ENCODE measurements at places on chromosomes 2 and 18. TPM values are rescaled to one million over a fixed set of nuclear protein-coding genes. Genes with fewer than 3 reads are reported as not detected.

DNA sequence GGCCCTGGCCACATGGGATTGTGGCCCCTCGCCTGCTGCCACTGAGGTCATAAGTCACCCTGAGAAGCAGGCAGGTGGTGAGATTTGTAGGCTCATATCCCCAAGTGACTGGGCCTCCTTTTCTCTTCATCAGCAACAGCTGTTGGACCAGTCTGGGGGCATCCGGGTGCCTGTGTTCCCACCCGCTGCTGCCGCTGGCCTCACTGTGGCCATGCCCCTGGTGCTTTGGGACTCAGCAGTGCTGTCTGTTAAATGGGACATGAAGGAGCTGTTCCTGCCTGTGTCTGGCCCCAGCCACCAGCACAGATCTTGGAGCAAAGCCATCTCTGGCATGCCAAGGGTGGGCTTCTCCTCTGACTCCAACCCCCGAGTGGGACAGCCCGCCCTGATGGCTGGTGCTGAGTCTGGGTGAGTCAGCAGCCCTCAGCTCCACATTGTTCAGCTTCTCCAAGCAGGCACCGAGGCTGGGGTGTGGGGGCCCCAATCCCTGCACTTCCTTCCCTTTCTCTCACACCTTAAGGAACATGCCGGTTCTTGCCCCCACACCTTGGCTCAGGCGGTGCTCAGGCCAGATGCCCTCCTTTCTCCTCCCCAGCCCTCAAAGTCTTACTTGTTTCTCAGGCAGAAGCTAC lies 207.9 kb downstream of the GLI2 start:
- peaks cover 6% of the 10 kb centered on the region for H3K27me3 ChIP-seq
- no peak for DNase-seq
- no peak overlapping the region for H3K4me3 ChIP-seq
- H3K4me1 ChIP-seq: no peaks in the 10 kb centered on the region
- no peak overlapping the region for H3K27ac ChIP-seq

DNA sequence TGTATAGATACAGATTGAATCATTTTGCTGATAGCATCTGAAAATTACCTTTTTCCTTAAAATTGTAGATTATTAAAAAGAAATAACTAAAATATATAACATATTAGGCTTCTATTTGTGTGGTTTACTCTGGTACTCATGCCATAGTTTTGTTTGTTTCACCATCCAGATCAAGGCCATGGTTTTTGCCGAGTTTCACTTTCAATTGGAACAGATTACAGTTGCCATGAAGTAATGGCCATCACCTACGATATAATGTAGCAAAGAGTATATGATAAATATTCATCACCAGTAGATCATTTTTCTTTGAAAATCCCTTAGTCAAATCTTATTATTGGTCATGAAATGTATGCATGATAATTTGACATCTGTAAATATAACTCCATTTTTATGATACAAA lies 11.9 kb upstream of the DNAH7 start:
- DNase-seq: no peak
- H3K4me1 ChIP-seq: peaks cover 4% of the 10 kb centered on the region

The GPR39 gene
- not detected for total RNA-seq

The TEKT4 gene
- total RNA-seq: not detected

DNA sequence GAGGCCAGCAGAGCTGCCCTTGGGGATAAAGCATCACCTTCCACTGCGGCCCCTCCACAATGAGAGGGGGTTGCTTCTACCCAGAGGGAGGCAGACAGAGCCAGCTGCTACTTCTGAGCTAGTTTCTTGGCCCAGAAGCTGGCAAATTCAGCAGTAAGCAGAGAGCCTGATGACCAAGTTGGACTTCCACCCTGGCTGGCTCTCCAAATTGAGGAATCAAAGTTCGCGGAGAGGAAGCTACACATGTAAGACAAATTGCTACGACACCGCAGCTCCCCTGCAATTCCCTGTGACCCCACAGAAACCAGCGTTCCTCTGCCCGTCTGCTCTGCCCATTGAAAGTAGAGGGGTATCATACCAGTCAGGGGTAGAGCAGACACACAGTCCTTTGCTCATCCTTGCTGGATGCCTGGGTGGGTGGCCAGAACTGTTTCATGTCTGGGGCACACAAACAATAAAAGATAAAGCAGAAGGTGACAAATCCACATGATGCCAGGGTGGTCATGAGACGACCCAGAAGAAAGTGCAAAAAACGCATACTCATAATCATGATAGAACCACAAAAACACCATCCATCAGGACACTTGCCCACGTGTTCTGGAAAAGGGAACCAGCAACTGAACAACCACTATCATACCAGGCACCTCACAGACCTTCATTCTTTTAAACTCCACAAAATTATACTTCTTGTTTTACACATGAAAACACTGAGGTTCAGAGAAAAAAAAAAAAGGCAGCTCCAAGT lies 5.4 kb downstream of the TFCP2L1 start:
- H3K27ac ChIP-seq: no peak overlapping the region
- H3K4me3 ChIP-seq: no peak overlapping the region
- peaks cover 29% of the 10 kb centered on the region for H3K27me3 ChIP-seq
- no peaks in the 10 kb centered on the region for H3K4me1 ChIP-seq
- H3K36me3 ChIP-seq: no peaks in the 10 kb centered on the region

- H3K36me3 ChIP-seq: peaks cover 26% of the 10 kb centered on the region
- no peak for DNase-seq
- no peaks in the 10 kb centered on the region for H3K27me3 ChIP-seq
- H3K27ac ChIP-seq: no peak overlapping the region
Observed at GRCh38 chr2:143524559-143525401, 395.6 kb downstream of the ARHGAP15 start.

GRCh38 chr2:128746356-128746755 lies 427.7 kb upstream of the HS6ST1 start:
- no peak for DNase-seq
- H3K4me3 ChIP-seq: no peak overlapping the region
- H3K4me1 ChIP-seq: no peaks in the 10 kb centered on the region
- H3K27me3 ChIP-seq: no peaks in the 10 kb centered on the region

DNA sequence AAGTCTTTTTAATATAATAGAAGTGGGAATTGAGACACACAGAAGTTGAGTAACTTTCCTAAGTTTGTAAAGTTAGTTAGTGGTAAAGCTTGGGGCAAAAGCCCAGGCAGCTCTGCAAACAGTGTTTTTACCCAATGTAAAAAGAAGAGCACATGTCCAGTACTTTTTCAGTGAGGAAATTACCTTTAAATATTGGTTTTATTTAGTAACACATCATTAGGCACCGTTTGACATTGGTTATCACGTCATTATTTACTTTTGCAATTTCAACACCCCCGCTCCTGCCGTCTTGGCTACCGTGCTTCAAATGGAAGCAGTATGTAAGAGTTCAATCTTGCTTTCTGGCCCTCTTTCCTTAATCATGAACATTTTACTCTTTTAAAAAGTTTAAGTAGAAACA lies 807.9 kb downstream of the EPHA4 start:
- no peaks in the 10 kb centered on the region for H3K4me1 ChIP-seq
- no peaks in the 10 kb centered on the region for H3K36me3 ChIP-seq
- H3K27me3 ChIP-seq: no peaks in the 10 kb centered on the region
- no peak overlapping the region for H3K4me3 ChIP-seq
- DNase-seq: no peak
- no peak overlapping the region for H3K27ac ChIP-seq

DNA sequence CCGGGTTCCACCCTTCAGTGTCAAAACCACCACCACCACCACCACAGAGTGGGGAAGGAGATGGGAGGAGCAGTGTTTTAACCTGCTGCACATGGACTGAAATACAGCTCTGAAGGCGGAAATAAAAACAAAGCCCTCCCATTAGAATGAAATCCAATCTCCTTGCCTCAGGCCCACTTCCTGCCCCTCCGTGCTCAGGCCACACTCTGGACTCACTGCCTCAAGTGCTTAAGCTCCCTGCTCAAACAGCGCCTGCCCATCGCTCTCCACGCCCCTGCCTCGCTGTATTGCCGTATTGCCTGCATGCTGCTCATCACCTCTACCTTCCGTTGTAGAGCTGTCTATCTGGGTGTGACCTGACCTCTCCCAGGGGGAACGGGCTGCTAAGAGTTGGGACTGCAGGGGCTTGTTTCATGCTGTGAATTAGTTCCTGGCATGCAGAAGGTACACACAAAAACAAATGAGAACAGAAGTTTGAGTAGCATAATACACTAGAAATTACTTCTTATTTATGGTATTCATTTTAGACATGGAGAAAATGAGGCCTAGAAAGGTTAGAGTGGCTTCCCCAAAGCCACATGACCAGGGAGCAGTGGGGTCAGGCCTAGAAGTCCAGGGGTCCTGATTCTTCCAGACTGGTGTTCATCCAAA lies 31.6 kb upstream of the NEB start:
- H3K4me1 ChIP-seq: peaks cover 15% of the 10 kb centered on the region
- no peaks in the 10 kb centered on the region for H3K27me3 ChIP-seq
- H3K4me3 ChIP-seq: no peak overlapping the region
- no peak overlapping the region for H3K27ac ChIP-seq

DNA sequence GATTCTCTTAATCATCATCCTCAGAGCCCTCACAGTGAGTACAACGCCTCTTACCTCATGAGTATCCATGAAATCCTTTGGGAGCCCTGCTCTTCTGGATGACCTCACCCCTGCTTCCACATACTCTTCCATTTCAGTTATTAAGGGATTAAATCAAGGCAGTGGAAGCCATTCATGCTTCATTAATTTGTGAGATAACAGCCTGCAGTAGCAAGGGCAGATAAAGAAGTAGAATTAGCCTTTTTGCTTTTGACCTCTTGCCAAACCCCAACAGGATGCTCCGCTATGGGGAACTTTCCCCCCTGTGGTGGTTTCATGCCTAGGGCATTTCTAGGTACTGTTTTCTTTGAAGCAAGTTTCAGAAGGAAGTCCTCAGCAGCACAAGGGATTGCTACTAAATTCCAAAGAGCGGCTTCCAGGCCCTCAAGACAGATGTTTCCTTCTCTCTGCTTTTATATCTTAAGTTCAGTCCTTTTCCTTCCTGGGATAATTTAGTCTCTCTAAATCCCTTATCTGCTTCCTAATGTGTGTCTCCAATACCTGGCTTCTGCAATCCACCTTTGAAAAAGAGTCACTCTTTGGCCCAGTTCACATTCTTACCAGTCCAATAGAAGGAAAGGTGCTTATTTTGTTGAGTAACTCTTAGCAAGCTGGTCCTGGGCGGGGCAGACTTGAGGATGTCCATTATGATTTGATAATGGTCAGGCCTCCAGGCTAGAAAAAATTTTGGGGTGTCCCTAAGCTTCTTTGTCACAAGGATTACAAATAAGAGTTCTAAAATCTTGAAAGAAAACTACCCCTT lies 76.9 kb downstream of the MYO1B start:
- no peak for DNase-seq
- no peaks in the 10 kb centered on the region for H3K27me3 ChIP-seq
- H3K27ac ChIP-seq: no peak overlapping the region

GRCh38 chr2:98519851-98520250 lies 75.2 kb downstream of the INPP4A start:
- no peak overlapping the region for H3K4me3 ChIP-seq
- no peaks in the 10 kb centered on the region for H3K27me3 ChIP-seq
- DNase-seq: no peak
- H3K36me3 ChIP-seq: peaks cover 3% of the 10 kb centered on the region
- H3K27ac ChIP-seq: no peak overlapping the region

- no peaks in the 10 kb centered on the region for H3K36me3 ChIP-seq
- DNase-seq: no peak
- H3K4me1 ChIP-seq: no peaks in the 10 kb centered on the region
- H3K27ac ChIP-seq: no peak overlapping the region
Observed at GRCh38 chr2:14396533-14397083, 235.9 kb upstream of the LRATD1 start.

- H3K27me3 ChIP-seq: no peaks in the 10 kb centered on the region
- H3K4me3 ChIP-seq: no peak overlapping the region
Observed at GRCh38 chr2:101624706-101625332, 72.7 kb upstream of the MAP4K4 start.

GRCh38 chr2:221477714-221478484 lies 94.2 kb downstream of the EPHA4 start:
- no peak overlapping the region for H3K4me3 ChIP-seq
- DNase-seq: no peak
- no peak overlapping the region for H3K27ac ChIP-seq
- no peaks in the 10 kb centered on the region for H3K27me3 ChIP-seq
- peaks cover 5% of the 10 kb centered on the region for H3K36me3 ChIP-seq
- no peaks in the 10 kb centered on the region for H3K4me1 ChIP-seq

The CYP26B1 gene
- total RNA-seq: not detected

The DSG4 gene
- not detected for total RNA-seq

DNA sequence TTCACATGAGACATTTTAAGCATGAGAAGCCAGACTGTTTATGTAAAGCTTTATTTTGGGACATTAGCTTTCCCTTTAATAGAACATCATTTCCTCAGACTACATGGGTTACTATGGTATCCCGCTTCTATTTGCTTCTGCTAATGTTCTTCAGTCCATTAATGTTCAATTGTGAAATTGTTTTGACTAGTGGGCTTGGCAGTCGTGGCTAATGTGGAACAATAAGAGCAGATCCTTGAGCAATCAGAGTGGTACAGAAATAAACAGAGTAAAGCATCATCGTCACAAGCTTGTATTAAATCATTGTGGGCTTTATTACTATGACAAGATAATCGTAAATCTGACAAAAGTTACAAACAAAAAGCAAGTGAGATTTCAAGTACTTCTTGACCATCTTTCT lies 60.2 kb downstream of the PDE1A start:
- H3K4me3 ChIP-seq: no peak overlapping the region
- no peak for DNase-seq
- no peaks in the 10 kb centered on the region for H3K4me1 ChIP-seq
- H3K36me3 ChIP-seq: no peaks in the 10 kb centered on the region
- H3K27me3 ChIP-seq: no peaks in the 10 kb centered on the region
- no peak overlapping the region for H3K27ac ChIP-seq

The TTR gene
- 2.6 TPM for total RNA-seq

GRCh38 chr2:235045973-235046343 lies 94.1 kb downstream of the SH3BP4 start:
- no peaks in the 10 kb centered on the region for H3K4me1 ChIP-seq
- no peak for DNase-seq
- H3K27me3 ChIP-seq: peaks cover 24% of the 10 kb centered on the region
- no peak overlapping the region for H3K27ac ChIP-seq
- no peaks in the 10 kb centered on the region for H3K36me3 ChIP-seq
- H3K4me3 ChIP-seq: no peak overlapping the region

DNA sequence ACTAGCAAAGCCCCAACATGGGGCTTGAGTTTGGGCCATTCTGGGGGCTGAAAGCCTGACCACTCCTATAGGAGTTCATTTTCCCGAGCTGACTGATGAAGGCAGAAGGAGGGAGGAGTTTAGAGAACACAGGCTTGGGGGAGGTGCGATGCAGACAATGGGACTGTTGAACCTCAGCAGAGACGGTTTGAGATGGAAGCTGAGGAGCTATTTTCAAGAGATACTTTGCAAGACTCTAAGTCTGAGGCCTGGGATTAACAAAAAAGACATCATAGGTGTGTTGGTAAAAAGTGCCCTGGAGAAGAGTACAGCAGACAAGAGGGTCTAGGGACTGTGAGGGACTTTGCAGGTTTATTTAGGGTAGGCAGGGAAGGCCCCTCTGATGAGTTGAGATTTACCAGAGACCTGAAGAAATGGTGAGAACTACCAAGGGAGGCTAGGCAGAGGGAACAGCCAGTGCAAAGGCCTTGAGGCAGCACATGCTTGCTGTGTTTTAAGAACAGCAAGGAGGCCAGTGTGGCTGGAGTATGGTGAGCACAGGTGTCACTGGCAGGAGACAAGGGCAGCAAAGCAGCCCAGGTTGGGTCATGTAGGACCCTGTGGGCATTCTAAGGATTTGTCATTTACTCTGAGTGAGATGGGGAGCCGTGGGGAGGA lies 31.6 kb downstream of the PCBP1 start:
- H3K27me3 ChIP-seq: no peaks in the 10 kb centered on the region
- H3K4me1 ChIP-seq: peaks cover 46% of the 10 kb centered on the region
- no peak for DNase-seq
- no peak overlapping the region for H3K4me3 ChIP-seq

- H3K27me3 ChIP-seq: no peaks in the 10 kb centered on the region
- no peaks in the 10 kb centered on the region for H3K4me1 ChIP-seq
- no peak for DNase-seq
Observed at GRCh38 chr2:186384226-186384625, 101.8 kb upstream of the ZC3H15 start.
